ENCODE measurements at places on chromosomes 5 and 9.

- no peak for DNase-seq
Measured at GRCh38 chr5:122790354-122791103, 15.6 kb downstream of the SNX2 start.

DNA sequence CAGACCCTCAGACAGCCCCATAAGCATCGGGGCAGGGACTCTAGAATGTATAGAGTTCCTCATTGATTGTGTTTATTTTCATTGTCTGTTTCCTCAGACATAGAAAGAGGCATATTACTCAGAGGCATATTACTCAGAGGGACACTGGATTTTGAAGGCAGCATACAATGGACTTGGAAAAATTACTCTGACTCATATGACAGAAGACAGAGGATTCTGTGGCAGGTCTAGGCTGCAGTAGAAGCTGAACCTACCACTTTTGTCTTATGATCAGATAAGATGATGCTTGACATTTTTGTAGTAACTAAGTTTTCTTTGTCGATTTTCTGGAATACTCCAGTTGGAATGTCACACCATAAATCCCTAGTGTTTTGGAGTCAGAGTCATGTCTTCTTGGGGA, 105.2 kb downstream of the ST8SIA4 start:
- DNase-seq = no peak

DNA sequence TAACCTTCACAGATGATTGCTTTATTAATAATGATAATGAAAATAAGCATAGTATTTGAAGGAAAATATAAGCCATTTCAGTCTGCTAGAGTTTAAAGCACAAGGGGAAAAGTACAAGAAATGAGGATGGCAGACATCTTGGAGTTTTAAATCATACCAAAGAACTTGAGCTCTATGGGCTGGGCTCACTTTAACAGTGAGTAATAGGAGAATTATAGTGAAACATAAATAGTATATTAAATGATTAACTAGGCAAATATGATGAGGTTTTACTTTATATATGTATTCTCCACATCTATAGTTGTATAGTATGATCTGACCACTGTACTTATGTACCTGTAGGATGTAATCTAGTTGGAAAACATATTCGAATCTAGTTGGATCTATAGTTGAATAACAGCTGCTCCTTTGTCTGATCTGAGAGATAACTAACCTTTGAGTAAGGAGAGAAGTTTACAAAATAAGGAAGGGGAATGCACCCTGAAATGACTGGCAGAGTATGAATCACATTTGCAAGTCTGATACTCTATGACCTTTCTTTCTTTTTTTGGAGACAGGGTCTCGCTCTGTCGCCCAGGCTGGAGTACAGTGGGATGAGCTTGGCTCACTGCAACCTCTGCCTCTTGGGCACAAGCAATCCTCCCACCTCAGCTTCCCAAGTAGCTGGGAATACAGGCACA, 17.6 kb downstream of the MEGF9 start:
- no peak for DNase-seq

DNA sequence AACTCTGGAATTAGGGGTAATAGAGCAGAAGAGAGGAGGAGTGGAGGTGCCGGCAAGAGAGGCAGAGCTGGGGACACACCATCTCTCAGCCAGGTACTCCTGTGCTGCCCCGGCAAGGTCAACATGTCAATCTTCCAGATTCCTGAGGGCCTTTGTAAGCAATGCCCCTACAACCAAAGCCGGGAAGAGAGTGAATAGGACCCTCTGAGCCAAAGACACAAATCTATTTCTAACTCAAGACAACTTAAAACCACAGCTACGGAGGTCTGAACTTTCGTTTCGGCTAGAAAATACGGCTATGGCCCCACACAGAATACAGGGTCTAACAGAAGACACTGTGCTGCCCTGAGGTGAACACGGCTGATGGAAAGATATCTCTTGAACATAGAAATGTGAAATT, 66.6 kb downstream of the SERINC5 start:
- DNase-seq = no peak

DNA sequence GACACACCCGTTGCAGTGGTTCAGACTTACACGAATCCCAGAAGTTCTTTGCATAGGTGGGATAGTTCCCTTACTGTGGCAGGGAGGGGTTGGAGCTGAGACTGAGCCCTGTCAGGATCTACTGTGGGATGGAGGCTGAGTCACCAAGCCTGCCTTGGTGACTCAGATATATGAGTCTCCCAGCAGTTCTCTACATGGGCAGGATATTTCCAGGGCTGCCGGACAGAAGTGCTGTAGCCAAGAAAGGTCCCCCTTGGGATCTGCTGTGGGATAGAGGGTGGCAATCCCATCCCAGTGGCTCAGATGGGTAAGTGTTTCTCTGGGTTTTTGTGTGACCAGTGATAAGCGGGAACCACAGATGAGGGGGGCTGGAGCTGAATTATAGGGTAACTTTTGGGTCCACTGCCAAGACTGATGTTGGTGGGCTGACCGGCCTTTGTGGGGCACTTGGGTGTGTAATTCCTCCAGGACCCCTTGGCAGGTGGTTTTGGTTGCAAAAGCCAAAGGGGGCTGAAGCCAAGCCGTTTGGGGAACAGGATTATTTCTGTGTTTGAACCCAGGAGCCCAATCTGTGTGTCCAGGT, 18.7 kb downstream of the XRCC4 start:
- peak; percentile 45 for DNase-seq

- DNase-seq = no peak
Measured at GRCh38 chr5:139872851-139873794, 77.5 kb downstream of the PSD2 start.

- no peak for DNase-seq
Measured at GRCh38 chr5:16784088-16784487, 152.0 kb downstream of the MYO10 start.

DNA sequence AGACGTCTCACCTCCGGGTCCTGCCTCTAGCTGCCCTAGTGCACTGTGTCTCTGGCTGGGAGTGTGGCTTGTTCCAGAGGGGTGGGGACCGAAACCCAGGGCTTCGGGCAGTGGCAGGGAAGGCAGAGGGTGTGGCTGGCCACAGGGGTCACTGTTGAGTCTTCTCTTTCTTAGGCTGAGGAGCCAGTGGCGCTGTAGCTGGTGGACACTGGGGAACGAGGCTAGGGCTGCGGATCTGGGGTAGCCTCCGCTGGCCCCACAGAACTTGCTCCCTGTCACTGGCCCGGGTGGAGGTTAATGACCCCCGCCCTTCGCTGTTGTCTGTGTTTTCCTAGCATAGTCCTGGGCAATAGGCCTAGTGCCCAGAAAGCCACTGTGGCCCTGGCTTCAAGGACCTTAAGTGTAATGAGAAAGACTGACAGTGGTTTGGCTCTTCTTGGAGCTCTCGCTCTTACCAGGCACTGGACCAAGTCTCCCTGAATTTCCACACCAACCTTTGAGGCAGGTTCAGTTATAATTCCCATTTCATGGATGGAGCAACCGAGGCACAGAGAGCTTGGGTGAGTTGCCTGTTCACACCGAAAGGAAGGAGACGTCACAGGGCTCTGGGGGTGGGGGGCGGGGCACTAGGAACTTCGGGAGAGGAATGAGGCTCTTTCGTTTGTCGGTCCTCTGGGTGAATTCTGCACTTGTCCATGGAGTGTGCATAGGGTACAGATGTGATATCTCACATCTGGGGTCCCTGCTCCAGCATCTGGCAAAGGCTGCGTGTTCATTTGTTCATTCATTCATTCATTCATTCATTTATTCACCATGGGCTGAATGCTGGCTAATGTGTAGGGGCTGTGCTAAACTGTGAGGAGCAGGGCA, 4.8 kb upstream of the IER5L start:
- no peak for DNase-seq

- DNase-seq = peak; percentile 77
Measured at GRCh38 chr9:120868676-120869359, 8.2 kb downstream of the PHF19 start.

DNA sequence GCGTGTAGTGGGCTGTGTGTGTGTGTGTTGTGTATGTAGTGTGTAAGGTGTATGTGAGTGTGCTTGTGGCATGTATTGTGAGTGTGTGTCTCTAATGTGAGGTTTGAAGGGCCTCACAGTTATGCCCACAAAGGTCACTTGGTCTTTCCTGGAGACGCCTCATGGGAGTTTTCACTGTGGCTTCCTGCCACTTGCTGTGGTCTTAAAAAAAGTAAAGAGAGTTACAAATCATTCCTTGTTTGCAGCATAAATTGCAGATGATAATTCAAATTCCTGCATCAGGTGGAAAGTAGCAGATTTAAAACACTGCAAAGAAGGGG, 72.6 kb downstream of the TENT4A start:
- DNase-seq = no peak

DNA sequence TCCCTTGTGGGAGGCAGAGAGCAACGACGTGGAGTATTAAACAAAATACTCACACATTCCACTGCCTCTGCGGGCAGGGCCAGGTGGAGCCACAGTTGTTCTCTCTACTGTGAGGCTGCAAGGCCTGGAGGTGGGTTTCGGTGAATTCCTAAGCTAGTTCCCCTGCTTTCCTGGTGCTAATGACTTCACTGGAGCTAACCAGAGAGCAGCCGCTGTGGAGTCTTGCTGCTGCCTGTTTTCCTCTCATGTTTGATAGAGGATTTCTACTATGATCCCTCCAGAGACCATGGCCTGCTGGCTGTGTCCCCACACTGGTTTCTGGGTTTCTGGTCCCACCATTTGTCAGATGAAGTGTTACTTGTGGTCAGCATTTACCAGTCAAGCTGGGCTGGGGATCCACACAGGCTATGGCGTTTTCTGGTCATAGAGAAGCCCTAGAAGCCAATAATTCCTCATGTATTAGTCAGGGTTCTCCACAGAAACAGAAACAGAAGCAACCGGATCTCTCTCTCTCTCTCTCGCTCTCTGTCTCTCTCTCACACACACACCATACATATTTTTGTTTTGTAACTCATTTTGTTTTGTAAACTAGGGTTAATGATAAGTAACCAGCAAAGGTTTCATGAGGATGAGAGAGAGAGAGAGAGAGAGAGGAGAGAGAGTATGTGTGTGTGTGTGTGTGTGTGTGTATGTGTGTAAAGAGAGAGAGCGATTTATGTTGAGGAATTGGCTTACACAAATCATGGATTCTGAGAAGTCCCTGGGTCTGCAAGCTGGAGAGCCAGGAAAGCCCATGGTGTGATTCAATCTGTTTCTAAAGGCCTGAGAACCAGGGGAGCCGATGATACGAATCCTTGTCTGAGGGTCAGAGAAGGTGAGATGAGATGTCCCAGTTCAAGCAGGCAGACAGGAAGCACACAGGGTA, 403.0 kb downstream of the GADD45G start:
- DNase-seq = no peak

DNA sequence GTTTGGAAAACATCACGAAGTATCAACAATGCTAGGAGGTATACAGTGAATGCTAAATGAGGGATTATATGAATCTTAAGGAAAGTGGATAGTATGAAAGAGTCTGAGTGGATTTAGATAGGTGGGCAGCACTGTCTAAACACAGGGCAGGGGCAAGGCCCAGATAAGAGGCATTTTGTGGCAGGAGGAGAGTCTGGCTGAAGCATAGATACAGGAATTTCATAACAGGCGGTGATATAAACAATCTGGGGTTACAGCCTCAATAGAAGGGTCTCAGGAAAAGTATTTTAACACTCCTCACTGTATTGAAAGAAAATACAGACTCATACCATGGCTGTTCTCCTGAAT, 96.9 kb downstream of the PLPP1 start:
- DNase-seq = no peak

DNA sequence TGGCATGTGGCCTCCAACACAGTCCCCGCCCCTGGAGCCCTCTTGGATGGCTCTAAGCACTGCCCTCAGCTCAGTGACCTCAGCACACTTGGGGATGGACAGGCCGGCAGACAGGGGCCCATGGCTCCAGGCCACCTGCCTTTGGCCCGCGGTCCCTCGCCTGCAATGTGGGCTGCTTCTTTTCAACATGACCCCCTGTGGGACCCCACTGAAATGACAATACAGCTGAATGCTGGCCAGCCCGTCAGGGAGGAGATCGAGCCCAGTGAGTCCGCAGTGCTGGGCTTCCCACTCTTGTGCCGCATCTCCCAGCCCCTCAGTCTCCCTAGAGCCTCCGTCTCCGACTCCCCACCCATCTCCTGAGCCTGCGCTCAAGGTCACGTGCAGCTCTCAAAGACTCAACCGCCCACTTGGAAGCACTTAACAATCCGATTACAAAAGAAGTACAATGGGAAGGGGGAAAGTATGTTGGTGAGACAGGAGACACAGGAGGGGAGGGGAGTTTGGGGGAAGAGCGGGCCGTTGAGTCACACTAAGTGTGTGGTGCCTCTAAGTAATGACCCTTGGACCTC, 238.9 kb downstream of the HSPA4 start:
- no peak for DNase-seq

GRCh38 chr5:170860818-170861666, 776 bp upstream of the RANBP17 start:
- DNase-seq = no peak

All from HTR-8/SVneo (cell line).